ENCODE measurements at places on chromosomes 7 and 10.

GRCh38 chr7:118061386-118061785, 122.6 kb upstream of the LSM8 start:
- DNase-seq: no peak

DNA sequence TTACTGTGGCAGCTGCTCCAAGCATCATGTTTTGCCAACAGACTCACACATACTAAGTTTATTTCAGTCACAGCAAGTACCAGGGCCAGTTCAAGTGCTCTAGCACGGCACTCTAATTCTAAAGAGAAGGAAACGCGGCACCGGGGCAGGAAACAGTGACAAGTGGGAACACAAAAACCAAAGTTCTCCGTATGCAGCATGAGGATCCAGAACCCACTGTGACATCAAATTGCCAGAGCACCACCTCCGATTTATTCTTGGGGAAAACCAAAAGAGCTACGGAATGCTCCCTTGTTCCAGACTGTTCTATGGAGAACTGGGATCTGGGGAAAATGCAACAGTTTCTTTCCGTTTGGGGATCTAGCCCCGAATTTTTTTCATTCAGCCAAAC, 448 bp upstream of the PTER start:
- peak; percentile 15 for DNase-seq

GRCh38 chr10:48608279-48608681, 3.4 kb upstream of the ARHGAP22 start:
- no peak for DNase-seq

GRCh38 chr10:88386821-88387773, 196.0 kb downstream of the RNLS start:
- peak; percentile 60 for DNase-seq

- DNase-seq: no peak
Observed at GRCh38 chr7:116408166-116408565, 91.4 kb upstream of the CAV2 start.

DNA sequence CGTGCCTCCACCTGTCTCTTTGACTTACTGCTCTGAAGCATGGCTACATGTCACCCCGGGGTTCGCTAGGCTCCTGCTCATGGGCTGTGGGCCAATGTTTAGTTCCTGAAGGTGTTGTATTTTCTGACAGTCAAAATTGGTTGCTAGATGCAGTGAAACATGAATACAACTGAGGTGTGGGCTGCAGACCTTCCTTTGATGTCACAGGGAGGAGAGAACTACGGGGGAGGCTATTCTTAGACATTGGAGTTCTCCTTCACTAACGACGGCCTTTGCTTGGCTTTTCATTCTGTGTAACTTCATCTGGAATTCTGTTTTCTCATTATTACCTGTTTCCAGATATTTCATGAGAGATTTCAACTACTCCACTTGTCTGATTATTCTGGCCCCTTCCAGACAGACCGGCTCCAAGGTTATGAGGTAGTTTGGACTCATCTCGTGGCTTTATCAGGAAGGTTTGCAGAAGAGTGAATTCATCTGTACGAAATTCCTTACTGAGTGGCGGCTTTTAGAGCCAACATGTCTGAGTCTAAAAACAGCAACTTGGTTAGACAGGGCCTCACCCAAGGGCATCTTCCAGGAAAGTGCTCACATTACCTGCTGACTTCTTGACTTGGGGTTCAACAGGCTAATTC, 774.7 kb downstream of the SUGCT start:
- DNase-seq: no peak

GRCh38 chr7:107463139-107464078, 6.4 kb upstream of the GPR22 start:
- DNase-seq: peak; percentile 13

DNA sequence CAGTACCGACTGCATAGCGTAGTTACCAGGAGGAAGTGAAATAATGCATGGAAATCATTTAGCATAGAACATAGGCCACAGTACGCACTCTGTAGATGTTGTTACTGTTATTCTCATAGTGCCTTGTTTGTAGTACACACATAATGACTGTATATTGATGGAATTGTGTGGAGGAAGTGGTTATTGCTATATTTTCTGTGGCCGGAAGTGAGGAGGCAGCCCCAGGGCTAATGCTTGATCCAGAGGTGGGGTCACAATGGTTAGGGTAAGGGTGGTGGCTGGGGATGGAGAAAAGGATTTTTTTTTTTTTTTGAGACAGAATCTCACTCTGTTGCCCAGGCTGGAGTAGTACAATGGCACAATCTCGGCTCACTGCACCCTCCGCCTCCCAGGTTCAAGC, 4.5 kb upstream of the MGAM start:
- no peak for DNase-seq

DNA sequence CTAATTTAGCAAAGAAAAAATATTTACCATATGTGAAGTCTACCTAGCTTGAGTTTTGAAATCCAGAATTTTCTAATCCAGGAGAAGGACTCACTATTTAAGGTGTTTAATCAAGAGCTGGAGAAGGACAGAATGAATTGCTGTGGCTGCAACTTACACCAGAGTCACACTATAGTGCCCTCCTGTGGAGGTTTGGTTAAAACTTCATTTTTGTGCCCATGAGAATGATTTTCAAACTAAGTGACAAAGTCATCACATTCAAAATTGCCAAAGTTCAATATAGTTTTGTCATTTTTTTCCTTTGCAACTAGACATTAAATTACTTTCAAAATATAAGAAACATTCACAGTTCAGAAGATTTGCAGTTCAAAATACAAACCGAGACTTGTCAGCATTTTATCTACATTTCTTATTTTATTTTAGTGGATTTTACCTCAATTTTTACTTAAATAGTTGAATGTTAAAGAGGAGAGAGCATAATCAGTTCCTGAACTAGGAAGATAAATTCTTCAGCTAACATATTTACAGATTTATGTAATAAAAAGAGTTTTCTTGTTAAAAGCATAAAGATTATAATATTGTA, 70.7 kb downstream of the CABCOCO1 start:
- no peak for DNase-seq

GRCh38 chr10:97648562-97649404, 8.3 kb downstream of the PI4K2A start:
- no peak for DNase-seq
